ENCODE measurements at places on chromosomes 4 and X.

DNA sequence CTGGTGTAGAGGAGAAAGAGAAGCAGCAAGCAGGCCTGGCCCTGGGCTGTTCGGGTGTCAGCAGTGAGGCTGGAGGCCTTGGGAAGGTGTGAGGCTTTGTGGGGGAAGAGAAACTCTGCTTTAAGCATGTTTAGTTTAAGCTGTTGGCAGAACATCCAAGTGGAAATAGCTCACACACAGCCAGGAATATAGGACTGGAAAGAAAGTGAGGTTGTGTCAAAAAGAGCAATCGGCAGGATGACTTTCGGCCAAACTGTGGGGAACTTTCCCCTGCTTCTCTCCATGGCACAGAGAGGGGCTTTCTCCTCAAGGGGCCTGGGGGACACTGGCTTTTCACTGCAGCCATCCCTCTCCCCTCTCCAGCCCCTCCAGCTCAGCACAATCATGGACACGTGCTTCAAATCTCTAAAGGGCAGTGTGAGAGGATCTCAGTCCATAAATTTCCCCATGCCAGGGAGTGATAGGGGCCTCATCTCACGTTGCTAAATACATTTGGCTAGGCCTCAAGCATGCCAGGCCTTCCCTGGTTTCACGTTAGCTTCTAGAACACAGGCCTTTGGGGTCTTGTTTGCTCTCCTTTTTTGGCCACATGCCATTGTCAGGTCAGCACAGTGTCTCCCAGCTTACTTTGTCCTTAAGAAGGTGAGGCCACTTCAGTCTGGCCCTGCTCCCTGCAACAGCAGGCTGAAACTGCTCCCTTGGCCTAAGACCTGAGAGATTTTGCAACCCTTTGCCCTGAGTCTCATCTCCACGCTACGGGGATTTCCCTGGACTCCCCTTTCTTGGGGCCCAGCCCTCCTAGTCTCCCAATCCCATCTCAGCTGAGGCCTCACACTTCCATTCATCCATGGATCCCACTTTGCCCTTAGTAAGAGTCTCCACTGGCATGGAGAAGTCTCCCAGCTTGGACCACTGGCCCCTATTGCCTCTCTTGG, 8.3 kb upstream of the CITED1 start:
- DNase-seq = no peak

DNA sequence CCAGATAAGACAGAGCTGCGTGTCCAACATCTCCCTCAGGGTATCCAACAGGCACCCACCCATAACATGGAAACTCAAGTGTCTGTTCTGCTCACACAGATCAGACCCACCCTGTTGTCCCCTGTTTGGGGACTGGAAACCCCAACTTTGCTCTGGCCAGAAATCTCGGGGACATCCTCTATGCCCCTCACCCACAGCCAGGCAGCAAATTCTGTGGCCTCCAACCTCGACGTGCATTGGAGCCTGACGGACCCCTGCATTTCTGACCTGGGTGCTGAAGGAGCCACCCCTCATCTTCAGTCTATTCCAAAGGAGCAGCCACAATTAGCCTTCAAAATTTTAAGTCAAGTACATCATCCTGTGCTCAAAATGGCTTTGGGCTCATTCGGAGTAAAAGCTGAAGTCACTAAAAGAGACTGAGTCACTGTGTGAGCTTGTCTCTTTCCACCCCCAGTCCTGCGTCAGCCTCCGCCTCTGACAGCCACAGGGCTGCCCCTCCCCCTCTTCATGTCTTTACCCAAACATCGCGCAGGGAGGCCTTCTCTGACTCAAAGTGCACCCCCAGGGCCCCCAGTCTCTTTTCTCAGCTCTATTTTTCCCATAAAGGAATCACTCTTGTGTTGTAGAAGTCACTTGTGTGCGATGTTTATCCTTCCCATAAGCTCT, 24.4 kb upstream of the PDE6B start:
- no peak for DNase-seq

GRCh38 chrX:68669871-68670270, 22.4 kb downstream of the STARD8 start:
- no peak for DNase-seq

DNA sequence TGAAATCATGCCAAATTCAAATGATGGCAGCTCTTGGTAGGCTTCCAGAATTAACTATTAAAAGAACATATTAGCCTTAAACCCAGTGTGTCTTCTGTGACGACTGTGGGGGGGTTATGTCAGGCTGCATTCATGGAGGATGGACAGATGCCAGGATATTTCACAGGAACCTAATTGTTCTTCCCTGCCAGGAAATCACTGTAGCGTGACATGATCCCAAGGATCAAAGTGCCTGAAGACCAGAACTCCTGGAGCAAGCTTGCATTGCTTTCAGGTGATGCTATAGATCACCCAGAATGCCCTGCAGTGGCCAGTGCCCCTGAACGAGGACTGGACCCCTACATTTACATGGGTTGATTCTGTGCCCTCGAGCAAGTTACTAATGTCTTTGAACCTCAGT, 1093.0 kb upstream of the TENM3 start:
- no peak for DNase-seq

DNA sequence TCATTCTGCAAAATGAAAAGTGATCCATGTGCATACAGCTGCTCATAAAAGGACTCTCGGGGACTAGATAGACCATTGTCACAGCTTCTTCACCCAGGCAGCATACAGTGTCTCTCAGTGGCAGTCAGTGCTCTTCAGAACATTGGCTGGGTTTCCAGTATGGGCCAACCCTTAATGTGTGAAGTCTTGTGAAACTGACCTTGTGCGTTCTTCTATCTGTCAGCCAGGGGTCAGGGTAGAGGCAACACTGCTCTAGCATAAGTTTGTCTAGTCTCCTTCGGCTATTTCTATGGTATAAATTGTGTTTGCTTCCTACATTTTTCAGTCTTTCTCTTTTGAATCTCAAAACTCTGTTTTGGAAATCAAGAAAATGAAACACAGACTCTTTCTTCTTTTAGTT, 37.0 kb upstream of the SMIM31 start:
- no peak for DNase-seq

DNA sequence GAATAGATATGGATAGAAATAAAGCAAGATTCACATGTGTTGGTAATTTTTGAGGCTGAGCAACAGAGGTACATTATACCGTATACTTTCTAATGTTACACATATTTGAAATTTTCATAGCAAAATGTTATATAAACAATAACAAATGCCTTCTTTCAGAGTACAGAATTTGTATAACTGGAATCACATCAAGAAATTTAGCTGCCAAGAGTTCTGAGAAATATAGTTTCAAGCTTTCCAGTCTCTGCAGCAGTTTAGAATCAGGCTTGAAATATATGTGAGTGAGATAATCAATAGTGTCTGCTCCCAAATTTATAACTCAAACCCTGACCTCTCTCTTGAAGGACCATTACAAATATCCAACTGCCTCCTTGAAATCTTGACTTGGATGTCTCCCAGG, 23.8 kb downstream of the FAM184B start:
- DNase-seq = no peak

- no peak for DNase-seq
These were observed 6.6 kb upstream of the PPM1K start for GRCh38 chr4:88291003-88291402.

- no peak for DNase-seq
These were observed 60.3 kb upstream of the HSD17B10 start for GRCh38 chrX:53494436-53494835.

- DNase-seq = no peak
These were observed 94.6 kb downstream of the FAM9B start for GRCh38 chrX:8939322-8939721.

DNA sequence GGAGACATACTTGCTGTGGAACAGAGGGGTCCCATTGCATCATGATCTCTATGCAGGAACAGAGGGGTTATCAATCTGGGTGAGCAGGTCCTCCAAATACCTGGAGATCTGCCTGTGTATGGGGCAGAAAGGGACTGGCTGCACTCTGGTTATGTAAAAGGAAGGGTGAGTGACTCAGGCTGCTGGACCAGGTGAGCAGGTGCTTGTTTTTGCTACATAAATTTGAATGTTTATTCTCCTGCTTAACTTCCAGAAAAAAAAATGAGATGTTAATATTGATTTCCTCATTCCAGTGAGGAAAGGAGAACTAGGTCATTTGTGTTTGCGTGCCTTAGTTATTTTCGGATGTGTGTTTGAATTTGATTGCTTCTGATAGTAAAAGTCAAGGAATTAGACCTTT, 225.8 kb upstream of the TRAM1L1 start:
- DNase-seq = no peak

- no peak for DNase-seq
These were observed 130.3 kb downstream of the TBL1X start for GRCh38 chrX:9595174-9595573.

GRCh38 chrX:120271218-120271617, 20.6 kb downstream of the ZBTB33 start:
- DNase-seq = no peak

GRCh38 chrX:153708415-153708814, 15.8 kb downstream of the BCAP31 start:
- peak; percentile 90 for DNase-seq

Data from posterior vena cava (tissue), 2 donors.